Suppressor macrophage treated with lipopolysaccharide for 4 hours (primary cell): ENCODE measurements at places on chromosomes 4 and X.
A peak's percentile ranks its signal among the peaks of the same experiment; 100 is the strongest.

DNA sequence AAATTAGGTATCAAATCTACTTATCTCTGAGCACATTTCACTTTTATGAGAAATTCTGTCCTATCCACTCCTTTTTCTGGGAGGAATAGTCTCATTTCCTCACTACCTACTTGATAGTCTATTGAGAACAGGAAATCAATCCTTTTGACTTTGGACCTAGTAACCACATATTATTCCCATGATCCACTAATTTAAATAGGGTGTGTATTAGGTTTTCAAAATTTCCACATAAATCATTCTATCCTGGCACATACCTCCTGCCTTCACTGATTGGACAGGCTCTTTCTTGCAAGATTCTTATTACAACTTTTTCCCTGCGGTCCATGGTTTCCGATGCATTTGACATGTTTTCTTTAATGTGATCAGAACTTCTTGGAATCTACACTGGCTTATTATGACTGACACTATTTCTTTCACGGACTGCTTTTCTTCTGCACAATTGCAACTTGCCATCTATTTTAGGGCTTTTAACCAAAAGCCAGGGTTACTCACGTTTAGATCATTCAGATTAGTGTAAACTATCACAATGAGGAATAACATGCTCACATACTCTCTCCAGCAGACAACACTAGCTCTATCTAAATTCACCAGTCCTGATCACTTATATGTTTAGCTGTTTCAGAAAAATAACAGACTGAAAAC, 419.9 kb upstream of the SLIT2 start:
- no peak for DNase-seq

DNA sequence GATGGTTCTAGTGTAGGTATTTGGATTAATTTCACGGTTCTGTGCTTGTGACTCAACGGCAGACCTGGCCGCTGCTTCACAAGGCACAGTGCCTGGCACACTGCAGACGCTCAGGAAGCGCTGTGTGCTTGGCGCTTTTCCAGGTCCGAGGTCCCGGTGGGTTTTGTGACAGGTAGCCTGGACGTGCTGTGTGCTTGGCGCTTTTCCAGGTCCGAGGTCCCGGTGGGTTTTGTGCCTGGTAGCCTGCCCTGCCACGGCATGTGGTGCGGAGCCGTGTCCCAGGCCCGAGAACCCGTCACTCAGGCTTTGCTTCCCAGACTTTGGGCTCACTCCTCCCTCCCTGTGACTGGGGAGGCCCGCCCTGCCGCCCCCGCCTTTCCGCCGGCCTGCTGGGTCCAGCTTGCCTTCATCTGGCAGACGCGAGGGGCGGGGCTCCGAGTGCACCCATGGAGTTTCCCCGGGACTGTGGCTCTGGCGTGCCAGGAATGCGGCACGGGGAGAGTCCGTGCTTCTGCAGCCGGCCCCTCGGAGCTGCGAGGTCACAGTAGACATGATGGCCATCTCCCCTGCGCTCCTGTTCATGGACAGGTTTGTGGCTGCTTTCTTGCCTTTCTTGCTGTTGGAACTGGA, 44.2 kb downstream of the TBC1D14 start:
- no peak for DNase-seq

- DNase-seq, result peak; percentile 10
These were observed 418 bp downstream of the TAB3 start for GRCh38 chrX:30888526-30889146.

GRCh38 chr4:54539500-54540029, 118.2 kb upstream of the KIT start:
- peak; percentile 34 for DNase-seq

- no peak for DNase-seq
These were observed 34.5 kb downstream of the HTT-AS start for GRCh38 chr4:3039706-3040366.

- DNase-seq, result peak; percentile 30
These were observed 186.5 kb downstream of the BANK1 start for GRCh38 chr4:101977076-101977475.

- DNase-seq, result peak; percentile 59
These were observed 36.3 kb upstream of the REST start for GRCh38 chr4:56871371-56871866.
